Activated CD8-positive, alpha-beta memory T cell treated with anti-CD3 and anti-CD28 coated beads for 1 hour (primary cell): ENCODE measurements at places on chromosomes 3 and 15.

GRCh38 chr3:14858105-14858504 is 39.3 kb downstream of the FGD5 start:
- DNase-seq, result no peak

- no peak for DNase-seq
These were observed 138.6 kb downstream of the PDCD6IP start for GRCh38 chr3:33936921-33937525.

DNA sequence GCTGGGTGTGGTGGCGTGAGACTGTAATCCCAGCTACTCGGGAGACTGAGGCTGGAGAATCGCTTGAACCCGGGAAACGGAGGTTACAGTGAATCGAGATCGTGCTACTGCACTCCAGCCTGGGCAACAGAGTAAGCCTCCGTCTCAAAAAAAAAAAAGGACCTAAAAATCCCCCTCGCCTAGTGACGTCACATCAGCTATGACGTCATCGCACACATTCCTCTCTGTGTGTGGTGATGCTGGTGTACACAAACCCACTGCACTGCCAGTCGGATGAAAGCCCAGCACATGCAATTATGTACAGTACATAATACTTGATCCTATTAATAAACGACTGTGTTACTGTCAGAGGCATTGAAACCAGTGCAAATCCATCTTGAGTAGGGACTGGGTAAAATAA is 40.2 kb upstream of the SEC61A1 start:
- no peak for DNase-seq

GRCh38 chr3:104412608-104413580 is 953.8 kb upstream of the ALCAM start:
- DNase-seq, result no peak

- DNase-seq, result no peak
These were observed 115.6 kb downstream of the EOMES start for GRCh38 chr3:27606537-27606936.

DNA sequence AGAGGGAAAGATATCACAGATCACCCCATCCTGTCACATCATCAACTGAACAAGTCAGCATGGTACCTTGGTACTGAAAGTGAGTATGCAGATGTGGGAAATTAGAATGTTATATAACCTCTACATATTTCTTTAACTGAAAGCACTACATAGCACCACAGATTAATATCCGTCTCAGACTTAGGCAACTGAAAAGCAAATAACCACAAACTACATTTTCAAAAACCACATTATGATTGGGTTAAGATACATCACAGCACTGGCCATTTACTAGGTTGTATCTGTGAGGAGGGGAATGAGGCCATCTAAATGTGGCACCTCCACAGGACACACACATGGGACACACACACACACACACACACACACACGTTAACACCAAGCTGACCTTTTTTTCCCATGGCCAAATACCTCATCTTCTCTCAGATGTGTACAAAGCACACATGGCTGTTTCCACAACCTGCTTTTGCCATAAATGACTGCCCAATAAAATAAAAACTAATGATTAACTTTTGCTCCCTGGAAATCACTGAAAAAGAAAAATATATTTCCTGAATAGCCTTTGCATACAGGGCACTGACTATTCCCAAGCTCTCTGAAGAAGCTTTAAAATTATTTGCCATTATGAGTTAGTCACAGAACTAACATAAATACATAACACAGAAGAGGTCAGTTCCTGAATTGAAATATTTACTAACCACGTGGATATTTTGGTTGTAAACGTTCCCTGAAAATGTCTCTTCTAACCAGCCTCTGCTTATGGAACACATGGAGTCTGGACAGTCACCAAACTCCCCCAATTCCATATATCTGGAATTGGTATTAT is 60.1 kb downstream of the SUMF1 start:
- no peak for DNase-seq

DNA sequence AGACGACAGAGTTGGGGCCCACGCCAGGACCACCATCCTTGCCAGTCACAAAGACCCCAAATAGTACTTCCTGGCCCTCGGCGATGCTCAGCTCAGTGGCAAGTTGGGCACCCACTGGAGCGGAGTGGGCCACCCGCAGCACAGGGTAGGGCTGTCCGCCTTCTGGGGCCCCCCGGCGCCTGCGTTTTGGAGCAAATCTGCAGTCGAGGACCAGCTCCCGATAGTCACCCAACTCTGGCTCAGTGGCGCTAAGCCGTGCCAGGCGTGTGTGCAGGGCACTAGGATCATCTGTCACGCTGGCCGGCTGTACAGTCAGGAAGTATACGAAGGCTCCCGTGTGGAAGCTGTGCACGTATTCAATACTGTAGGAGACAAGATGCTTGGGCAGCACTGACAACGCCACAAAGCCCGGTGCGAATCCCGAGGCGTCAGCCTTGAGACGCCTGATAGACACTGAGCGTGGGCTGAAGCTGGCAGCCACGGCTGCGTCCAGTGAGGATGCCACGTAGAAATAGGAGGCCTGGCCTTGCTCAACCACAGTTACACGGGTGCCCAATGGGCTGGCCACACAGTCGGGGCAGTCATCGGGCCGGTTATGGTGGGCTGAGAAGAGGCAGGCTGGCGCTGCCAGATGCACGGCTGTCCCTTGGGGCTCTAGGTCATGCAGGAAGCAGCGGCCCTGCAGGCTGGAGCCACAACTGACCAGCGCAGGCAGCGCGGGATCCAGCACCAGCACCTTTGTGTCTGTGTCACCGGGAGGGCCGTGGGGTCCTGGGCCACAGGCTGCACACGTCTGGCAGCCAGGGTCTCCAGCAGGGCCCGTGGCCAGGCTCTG is 945 bp downstream of the MST1R start:
- DNase-seq, result no peak

- DNase-seq, result no peak
These were observed 451.0 kb downstream of the MFSD1 start for GRCh38 chr3:159252772-159253384.
